ENCODE measurements at places on chromosomes 1 and 21.

- no peak for DNase-seq
These were observed 97.8 kb downstream of the DUSP10 start for GRCh38 chr1:221644145-221644448.

DNA sequence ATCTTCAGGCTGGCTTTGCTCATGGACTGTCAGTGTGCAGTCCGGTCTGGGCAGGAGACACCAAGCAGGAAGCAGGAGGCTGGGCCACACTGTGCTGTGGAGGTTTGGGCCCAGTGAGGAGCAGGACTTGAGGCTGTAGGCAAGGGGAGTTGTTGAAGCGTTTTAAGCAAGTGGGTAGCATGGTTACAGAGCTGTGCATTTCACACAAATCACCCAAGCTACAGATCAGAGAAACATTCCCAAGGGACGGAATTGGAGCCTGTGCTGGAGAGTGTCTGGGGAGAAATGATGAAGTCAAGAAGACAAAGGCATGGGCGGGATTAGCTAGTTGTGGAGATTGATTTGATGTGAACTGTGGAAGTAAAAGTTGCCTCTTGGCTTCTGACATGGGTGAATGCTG, 60.9 kb downstream of the KIF21B start:
- DNase-seq, result no peak

GRCh38 chr1:226496453-226497015, 52.0 kb upstream of the STUM start:
- no peak for DNase-seq

GRCh38 chr21:21324297-21324696, 326.1 kb downstream of the NCAM2 start:
- no peak for DNase-seq

DNA sequence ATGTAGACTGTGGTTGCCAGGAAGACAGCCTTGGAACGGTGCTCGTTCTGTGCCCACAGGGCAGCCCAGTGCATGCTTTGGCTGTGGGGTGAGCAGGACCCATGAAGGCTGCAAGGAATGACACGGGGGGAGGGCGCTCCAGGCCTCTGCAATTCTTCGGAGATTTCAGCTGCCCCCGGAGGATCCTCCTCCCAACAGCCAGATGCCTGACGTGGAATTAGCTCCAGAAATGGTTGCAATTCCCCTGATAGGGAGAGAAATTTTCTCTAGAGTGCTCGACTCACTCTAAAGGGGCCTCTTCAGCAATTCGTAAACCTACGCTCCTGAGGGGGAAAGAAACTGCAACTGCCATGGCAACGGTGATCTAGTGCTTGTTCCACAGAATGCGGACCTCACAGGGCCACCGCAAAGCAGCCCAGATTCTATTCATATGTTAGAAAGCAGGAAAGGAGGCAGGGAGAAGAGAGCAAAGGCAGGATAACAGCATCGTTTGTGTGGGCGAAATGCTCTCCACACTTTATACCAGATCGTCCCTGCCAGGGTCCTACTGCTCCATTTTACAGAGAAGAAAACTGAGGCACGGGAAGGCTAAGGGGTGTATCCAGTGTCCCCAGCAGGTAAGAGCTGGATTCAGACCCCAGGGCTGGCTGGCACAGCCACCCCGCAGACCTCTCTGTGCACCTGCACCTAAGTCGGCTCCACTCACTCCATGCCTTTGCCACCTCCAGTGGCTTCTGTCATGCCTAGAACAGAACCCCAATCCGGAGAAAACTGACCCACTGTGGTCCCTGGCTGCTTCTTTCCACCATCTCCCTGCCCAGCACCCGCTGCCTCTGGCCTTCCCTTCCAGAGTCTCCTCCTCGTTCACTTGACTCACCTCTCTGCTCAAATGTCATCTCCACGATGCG, 11.9 kb upstream of the PDE9A start:
- DNase-seq, result no peak

DNA sequence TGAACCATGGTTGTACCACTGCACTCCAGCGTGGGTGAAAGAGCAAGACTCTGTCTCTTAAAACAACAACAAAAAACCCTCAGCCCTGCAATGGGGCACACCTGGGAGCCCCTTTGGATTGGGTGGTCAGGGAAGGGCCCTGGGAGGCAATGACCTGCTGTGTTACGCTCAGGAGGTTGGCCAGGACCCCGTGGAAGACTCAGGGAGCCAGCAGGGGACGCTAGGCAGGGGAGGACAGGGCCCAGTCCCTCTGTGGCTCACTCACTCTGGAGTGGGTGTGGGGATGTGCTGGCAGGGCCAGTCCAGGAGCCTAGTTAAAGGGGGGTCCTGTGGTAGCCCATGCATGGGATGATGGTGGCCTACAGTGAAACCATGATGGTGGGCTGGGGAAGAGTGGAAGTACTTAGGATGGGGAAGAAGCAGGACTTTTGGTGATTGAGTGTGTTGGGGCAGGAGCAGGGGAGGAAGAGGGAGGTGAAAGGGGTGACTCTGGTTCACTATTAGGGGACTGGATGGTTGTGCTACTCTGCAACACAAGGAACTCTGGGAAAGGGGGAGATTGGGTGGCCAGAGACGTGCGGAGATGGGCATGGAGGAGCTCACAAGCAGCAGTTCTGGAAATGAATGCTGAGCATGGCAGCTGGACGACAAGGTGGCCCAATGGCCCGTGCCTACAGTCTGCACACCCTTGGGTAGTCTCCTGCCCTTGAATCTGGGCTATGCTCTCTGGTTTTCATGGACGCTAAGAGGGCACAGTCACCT, 56.3 kb upstream of the FAM20B start:
- DNase-seq, result no peak

- DNase-seq, result no peak
These were observed 44.2 kb downstream of the CAPN8 start for GRCh38 chr1:223621312-223621734.

- DNase-seq, result peak; percentile 49
These were observed 106.7 kb downstream of the SLC45A1 start for GRCh38 chr1:8424539-8425116.

- no peak for DNase-seq
These were observed 110.4 kb downstream of the RNF220 start for GRCh38 chr1:44515416-44515815.

DNA sequence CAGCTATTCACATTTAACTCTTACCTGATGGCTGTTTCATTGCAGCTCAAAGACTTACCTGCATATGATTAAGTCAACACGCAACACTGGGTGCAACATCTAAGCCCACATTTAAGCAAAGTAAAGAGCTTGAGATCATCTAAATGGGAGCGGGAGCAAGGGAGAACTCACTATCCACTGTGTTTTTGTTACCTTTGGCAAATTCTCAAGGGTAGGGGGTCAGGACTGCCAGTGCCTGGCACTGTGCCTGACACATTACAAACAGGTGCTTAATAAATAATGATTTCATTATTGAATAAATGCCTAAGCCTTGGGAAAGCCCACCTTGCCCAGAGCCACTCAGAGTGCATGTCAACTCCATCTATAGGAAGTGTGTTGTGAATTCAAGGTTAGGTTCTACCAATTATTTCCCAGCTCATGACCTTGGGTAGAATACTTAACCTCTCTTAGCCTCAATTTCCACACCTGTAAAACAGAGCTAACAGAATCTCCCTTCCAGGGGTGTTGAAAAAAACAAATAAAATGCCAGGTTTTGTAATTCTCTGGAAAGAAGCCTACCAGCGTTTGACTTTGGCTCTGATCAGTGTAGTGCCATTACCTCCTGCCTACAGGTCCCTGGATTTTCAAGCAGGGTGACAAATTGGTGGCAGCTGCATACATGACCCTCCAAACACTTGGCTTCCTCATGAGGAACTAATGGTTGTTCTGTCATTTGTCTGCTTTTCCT, 109.7 kb downstream of the TGFBR3 start:
- no peak for DNase-seq

DNA sequence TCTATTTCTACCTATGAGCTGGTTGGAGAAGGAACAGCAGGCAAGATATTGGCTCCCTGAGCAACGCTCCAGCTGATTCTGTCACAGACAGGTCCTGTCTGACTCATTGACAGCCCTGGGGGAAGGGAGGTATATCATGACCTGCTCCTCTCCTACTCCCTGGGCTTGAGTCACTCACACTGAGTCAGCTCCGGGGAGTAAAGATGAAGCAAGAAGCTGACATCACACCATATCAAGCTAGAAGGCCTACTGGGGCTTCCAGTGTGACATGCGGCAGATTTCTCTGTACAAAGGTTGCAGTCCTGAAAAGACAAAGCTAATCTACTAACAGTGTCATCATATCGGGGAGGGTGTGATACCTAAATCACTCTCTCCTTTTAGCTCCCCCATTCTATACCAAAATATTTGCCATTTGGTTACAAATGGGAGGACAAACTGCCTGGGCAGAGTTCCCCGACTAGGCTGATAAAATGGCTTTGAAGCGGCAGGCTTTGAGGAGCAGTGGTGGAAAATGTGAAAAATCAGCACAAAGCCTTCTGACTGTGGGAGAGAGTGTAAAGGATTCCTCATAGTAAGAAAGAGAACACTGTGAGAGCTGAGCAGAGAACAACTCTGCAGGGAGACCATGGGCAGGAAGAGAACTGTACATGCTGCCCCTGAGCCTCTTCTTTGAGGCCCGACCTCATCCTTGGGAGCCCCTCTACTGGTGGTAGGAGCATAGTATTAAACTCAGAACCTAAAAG, 15.5 kb downstream of the PI4KB start:
- peak; percentile 64 for DNase-seq

DNA sequence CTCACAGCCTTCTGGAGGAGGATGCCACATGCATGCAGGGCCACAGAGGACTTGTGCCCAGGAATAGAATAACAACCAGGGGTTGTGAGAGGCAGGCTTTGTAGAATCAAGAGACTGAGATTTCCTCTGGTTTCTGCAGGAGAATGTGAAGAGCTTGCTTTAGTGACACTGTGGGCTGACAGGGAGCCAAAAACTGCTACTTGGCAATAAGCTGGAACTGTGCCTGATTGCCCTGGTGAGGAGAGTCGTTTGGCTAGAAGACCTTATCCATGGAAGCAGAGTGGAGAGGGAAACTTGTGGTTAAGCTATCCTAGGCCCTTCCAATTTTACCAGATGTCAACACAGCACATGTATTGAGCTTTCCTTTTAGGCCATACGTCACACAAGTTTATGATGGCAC, 902.1 kb downstream of the MRPL39 start:
- DNase-seq, result no peak

GRCh38 chr1:86926883-86927282, 12.4 kb downstream of the HS2ST1 start:
- no peak for DNase-seq

DNA sequence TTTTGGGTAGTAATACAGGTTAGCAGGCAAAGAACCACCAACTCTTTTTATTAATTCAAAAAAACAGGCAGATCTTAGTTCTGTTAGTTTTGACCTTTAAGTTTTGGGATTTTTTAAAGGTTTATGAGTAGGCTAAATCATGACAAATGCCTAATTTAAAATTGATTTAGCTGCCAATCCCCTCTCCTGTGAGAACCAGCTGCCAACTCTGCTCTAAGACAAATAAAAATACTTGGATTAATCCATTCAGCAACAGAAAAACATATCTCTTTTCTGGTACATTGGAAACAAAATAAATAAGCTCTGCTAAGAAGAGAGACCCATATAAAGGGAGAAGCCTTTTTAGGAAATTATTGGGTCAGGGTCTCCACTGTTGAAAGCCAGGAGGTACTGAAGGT, 160.8 kb downstream of the NTMT2 start:
- DNase-seq, result no peak

DNA sequence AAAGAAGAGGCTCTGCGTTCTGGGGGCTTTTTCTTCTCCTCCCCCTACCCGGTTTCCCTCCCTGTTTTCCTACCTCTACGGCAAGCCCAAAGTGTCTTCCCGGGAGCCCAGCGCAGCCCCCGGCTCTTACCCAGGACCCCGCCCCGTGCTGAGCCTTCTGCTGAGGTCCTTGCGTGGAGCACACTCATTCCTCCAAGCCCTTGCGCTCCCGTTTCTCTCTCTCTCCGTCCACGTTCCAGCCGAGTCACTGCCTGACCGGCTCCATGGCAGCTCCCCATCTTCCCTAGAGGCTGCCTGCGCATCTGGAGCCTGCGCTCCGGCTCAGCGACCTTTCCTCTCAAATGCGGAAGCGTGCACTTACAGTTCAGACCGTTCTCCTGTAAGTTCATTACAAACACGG, 24.9 kb upstream of the PDXK start:
- DNase-seq, result no peak

- no peak for DNase-seq
These were observed 10.2 kb upstream of the RNF186 start for GRCh38 chr1:19825298-19825697.

DNA sequence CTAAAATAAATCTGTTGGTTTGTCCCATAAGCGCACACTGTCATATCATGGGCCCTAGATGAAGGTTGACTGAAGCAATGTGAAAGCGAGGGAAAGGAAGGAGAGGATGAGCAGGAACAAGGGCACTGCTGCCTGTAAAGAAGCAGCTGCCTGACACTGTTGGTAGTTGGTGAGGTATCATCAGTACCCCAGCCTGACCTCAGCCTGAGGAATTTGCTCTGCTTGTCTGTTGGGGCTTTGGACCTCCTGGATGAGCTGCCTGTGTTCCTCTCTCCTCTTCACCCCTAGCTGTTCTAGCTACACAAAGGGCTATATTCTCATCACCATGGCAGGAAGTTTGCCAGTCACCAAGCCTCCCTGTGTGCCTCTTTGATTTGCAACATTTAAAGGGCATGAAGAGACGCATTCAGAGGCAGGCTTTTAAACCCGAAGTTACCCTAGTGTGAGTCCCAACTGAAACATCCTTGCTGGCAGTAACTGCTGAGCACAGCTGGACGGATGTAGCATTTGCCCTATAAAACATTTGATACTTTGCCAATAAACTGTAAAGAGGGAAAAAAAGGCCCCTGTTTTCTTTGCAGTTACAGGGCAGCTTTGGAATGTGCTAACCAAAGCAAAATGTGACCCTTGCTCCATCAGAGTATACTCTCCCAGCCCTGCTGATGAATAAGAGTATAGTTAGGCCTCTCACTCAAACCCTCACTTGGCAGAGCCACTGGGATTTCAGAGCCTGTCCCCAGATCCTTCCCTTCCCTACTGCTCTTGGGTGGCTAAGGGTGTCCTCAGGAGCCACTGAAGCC, 22.2 kb upstream of the SPATA6 start:
- no peak for DNase-seq

DNA sequence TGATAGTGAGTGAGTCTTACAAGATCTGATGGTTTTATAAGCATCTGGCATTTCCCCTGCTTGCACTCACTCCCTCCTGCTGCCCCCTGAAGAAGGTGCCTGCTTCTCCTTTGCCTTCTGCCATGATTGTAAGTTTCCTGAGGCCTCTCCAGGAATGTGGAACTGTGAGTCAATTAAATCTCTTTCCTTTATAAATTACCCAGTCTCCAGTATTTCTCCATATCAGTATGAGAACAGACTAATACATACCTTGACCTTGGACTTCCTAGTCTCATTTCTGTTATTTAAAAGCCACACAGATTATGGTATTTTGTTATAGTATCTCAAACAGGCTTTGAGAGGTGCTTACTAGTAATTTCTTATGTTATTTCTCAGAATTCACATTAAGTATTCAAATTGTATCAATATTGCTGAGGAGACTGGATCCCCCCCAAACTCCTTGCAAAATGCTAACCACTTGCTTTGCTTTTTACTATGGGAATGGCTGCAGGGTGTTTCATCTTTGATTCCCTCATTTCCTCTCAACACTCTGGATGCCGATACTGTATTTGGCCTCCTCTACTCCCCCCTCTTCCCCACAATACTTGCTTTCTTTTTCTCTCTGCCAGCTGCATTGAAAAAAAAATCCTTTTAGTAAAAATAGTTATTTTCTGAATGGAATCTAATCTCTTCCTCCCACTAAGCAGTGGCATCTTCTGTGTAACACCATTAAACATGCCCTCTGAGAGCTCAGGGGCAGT, 96.9 kb upstream of the WLS start:
- no peak for DNase-seq

GRCh38 chr1:161707503-161707902, 474 bp downstream of the FCRLA start:
- no peak for DNase-seq
